ENCODE measurements at places on chromosomes 1 and 21.

GRCh38 chr1:234975122-234975940, 153.3 kb downstream of the TOMM20 start:
- no peak for DNase-seq

GRCh38 chr1:3903141-3904005, 3.3 kb upstream of the C1orf174 start:
- DNase-seq: no peak

DNA sequence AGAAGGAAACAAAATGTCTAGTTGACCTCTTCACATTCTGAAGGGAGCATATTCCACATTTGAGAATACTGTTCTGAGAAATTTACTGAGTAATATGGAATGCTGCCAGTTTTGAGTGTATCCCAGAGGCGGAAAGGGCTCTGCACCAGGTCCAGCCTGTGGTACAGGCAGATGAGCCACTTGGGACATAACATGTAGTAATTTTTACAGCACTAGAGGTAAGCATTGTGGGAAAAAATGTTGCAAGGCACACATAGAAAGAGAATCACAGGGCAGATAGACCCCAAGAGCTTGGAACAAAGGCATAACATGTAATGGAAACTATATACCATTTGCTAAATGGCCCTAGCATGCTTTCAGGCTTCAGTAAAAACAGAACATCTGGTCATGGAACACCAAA, 228.5 kb downstream of the USH2A start:
- DNase-seq: no peak

DNA sequence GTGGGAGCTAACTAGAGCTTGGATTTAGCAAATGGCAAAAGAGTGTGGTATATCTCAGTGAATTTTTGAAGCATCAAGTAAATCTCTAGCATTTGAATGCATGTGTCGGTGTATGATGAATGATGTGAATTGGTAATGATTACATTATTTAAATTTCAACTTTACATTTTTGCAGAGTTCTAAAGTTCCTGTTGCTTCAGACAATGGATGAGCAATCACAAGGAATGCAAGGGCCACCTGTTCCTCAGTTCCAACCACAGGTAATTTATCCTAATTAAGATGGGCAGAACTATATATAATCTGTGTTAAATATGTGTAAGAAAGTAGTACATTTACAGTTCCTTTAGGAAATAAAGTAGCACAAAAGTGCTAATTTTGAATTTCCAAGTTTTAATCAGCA, 75.6 kb downstream of the NEK7 start:
- no peak for DNase-seq

DNA sequence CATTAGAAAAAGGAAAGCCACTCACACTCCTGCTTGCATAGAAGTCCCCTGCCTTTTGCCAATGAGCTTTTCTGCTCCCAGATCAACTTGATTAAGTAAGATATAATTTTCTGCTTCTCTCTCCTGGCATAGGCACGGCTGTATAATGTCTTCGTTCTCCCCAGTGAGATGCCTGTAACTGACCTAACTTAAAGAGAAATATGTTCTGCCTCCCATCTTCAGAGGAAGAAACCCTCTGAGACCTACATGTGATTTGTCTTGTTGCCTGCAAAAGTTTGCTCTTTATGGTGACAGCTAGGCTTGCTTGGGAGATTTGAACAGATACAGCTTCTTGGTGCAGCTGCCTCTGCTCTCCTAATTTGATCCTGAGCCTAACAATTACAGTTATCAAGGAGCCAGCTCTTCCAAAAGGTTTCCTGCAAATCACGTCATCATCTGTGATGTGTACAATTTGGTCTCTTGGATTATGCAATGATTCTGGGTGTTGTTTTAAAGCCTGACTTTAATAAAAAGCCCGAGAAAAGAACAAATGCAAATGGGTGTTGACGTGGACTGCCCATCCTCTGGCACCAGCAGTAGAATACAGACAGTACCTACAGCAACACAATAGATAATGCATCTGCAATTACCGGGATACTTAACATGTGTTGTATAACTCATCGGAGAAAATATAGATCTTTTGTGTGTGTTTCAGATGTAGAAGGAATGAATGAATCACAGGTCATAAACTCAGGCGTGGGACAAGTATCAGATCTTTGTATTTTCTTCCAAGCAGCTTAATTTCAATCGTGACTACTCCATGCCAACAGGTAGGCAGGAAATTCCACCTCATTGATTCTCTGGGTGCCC, 76.2 kb upstream of the KAZN start:
- no peak for DNase-seq

- no peak for DNase-seq
Measured at GRCh38 chr1:232765542-232765941, 39.7 kb upstream of the MAP10 start.

- no peak for DNase-seq
Measured at GRCh38 chr1:168134642-168135041, 2.1 kb downstream of the GPR161 start.

DNA sequence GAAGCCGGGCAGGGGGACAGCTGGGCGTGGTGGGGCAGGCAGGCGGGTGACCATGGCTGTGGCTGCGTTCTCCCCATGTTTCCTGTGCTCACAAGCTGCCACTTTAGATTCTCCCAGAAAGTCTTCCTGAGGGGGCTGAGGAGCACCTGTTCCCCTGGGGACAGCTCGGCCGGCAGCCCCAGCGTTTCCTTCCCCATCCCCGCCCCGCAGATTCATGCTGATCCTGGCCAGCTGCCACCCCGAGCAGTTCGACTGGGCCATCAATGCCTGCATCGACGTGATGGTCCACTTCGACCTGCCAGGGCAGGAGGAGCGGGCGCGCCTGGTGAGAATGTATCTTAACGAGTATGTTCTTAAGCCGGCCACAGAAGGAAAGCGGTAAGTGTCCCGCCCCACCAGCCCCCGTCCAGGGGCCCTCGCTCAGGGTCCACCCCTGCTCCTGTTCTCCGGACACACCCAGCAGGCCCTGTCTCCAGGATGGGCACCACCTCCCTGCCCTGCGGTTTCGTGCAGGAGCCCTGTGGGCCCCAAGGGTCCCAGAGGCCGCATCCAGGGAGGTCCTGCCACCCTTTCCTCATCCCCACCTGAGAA, 10.9 kb upstream of the ATAD3B start:
- DNase-seq: no peak

GRCh38 chr21:42784276-42784675, 95.1 kb downstream of the WDR4 start:
- DNase-seq: no peak

- no peak for DNase-seq
Measured at GRCh38 chr1:232725305-232726047, 79.7 kb upstream of the MAP10 start.

GRCh38 chr21:44696572-44696971, 400 bp upstream of the KRTAP10-12 start:
- DNase-seq: no peak

Data from activated CD4-positive, CD25-positive, alpha-beta regulatory T cell treated with anti-CD3 and anti-CD28 coated beads, Interleukin-2, amount 50 U/mL, for 72 hours (primary cell).